ENCODE measurements at places on chromosomes 2 and 18.

- no peak for DNase-seq
Observed at GRCh38 chr2:85019121-85019520, 48.2 kb downstream of the KCMF1 start.

DNA sequence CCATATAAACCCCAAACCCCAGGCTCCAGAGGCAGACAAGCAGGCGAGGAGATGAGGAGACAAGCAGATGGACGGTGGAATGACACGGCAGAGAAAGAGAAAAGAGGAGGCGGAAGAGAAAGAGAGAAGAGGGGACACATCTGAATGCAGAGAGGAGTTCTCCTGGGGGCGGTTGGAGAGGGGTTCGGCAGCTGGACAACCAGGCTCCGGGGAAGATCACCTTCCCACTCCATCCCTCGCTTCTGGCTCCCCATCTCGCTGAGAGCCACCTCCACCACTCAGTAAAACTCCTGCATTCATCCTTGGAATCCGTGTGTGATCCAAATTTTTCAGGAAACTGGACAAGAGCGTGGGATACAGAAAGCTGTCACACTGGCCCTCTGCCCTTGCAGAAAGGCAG lies 966.7 kb upstream of the NXPH2 start:
- DNase-seq, result no peak

GRCh38 chr18:46481048-46481846 lies 175.8 kb downstream of the LOXHD1 start:
- DNase-seq, result peak; percentile 5

DNA sequence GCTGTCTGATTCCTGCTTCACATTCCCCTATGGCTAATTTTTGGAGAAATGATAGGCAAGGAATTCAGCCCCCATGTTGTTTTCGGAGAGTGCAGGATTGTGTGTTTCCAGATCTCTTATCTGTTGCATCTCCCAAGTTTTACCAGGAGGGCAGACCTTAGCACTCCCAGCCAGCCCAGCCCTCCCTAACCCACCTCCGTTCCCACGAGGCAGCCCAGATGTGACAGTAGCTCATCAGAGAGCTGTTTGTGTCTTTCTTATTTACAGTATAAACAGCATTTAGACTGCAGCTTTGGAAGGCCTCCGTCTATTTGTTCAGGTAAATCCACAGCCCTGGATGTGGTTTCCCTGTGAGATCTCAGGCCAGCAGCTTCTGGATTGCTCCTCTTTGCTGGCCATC lies 91.6 kb downstream of the THNSL2 start:
- DNase-seq, result no peak

DNA sequence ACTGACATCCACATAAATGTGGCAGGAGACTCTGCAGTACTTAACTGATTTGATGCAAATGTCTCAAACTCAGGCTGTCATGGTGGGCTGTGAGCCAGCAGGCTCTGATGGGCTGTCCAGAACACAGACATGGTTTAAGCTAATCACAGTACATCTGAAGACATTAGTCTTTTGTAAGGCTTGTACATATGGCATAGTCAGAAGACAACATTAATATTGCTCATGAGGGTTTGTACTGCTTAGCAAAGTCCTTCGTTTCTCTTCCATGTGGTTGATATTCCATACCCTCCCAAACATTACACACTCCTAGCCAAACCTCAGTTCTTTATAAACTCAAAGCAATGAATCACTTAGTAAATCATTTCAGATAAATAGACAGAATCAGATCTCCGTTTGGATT lies 330.6 kb downstream of the RND3 start:
- no peak for DNase-seq

GRCh38 chr2:162888652-162889051 lies 50.1 kb upstream of the KCNH7 start:
- no peak for DNase-seq

DNA sequence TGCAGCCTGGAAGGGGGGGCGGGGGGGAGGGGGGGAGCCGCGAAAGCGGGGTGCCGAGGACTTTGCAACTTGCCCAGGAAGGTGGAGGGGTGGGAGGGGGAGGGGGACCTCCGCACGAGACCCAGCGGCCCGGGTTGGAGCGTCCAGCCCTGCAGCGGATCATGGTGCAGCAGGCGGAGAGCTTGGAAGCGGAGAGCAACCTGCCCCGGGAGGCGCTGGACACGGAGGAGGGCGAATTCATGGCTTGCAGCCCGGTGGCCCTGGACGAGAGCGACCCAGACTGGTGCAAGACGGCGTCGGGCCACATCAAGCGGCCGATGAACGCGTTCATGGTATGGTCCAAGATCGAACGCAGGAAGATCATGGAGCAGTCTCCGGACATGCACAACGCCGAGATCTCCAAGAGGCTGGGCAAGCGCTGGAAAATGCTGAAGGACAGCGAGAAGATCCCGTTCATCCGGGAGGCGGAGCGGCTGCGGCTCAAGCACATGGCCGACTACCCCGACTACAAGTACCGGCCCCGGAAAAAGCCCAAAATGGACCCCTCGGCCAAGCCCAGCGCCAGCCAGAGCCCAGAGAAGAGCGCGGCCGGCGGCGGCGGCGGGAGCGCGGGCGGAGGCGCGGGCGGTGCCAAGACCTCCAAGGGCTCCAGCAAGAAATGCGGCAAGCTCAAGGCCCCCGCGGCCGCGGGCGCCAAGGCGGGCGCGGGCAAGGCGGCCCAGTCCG lies 540 bp downstream of the SOX11 start:
- DNase-seq, result no peak

Data from NCI-H460 (cell line).